Stimulated activated CD8-positive, alpha-beta memory T cell treated with anti-CD3 and anti-CD28 coated beads, Interleukin-15, amount 100 ng/mL, for 4 hours (primary cell): ENCODE measurements at places on chromosomes 7 and 10.
A peak's percentile ranks its signal among the peaks of the same experiment; 100 is the strongest.

DNA sequence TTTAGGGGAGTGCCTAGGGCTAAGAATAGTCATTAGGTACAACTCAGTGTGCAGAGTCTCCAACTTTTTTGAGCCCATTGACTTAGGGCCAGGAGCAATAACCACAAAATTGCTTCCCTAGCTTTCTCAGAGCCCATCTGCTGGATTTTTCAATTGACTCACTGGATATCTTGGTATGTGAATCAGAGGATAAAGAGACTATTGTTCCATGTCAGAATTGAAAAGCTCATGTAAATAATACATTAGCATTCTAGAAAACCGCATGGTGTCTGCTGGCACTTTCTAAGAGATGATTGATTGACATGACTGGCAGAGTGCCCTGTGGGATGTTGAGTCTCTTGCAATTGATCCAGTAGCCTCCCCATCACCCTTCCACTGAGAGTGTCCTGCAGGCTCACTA lies 246.2 kb downstream of the CCDC7 start:
- no peak for DNase-seq

GRCh38 chr10:106919871-106920282 lies 244.6 kb downstream of the SORCS1 start:
- DNase-seq = no peak

DNA sequence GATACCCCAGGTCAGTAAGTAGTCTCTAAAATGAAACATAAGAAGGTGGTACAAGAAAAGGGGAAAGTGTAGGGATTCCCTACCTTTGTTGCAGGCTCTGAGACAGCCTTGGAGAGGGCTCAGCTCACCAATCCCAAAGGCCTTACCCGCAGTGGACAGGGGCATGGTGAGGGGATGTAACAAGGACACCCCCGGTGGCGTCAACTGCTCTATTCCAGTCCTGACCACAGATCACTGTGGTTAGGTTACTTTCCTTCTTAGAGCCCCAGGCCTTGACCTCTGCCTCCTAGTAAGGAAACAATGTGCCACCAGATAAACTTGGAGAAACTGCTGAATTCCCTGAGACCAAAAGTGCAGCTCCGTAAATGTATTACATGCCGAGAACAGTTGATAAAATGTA lies 17.5 kb downstream of the PLXNA4 start:
- no peak for DNase-seq

DNA sequence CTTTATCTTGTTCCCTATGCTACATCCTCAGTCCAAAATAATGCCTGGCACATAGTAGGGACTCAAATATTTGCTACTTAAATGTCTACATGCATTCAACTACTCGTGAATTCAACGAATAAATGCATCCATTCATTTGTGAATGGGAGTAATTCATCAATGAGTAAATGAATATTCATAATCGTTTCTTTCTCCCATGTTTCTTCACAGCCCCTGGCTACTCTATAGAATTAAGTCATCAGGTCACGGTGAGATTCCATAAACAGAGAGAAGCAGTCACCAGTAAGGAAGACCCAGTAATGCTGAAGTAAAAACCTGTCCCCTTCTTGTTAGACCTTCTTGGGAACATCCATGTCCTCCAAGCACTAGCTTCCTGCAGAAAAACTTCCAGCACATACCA lies 48.4 kb downstream of the ATE1 start:
- DNase-seq = no peak

DNA sequence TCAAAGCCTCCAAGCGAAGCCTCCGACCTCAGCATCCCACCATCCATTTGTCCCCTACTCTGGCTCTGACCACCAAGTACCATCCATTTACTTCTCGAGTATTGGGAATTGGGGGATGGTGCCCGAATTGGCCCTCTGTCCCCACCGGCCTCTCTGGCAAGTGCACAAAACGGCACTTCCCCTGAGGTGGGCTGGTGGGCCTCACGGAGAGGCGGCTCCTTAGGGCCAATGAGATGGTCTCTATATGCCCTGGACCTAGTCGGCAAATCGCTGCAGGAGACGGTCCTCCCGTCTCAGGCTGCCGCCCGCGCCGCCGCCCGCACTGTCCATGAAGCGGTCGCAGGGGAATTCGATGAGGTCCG lies 2.8 kb downstream of the TRIL start:
- DNase-seq = no peak

- no peak for DNase-seq
Measured at GRCh38 chr7:44801890-44802289, 5.4 kb downstream of the PPIA start.

DNA sequence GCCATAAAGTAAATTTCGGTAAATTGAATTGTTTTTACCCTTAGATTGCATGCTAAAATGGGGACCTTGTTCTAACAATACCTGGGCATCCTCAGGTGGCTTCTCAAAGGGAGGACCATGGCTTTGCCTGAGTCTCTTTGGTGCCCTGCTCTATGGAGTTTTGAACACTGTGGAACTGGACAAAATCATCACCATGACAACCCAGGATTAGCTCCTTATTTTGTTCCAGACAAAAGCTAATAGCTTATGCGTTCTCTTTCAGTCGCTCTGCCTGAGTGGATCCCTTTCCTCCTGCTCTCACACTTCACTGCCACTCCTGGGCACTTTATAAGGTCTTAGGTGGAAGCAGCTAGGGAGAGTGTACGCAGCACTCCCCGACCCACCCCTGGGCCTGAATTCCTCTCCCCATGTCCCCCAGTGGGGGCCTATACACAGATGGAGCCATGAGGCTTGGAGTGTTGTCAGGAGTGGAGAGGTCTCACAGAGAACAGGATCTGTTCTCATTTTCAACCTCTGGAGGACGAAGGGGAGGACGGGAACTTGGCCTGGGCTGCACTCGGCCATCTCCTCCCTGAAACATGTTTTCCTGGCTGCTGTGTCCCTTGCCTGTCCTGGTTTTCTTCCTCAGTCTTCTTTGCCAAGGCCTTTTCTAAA lies 19.0 kb downstream of the ADCYAP1R1 start:
- no peak for DNase-seq

DNA sequence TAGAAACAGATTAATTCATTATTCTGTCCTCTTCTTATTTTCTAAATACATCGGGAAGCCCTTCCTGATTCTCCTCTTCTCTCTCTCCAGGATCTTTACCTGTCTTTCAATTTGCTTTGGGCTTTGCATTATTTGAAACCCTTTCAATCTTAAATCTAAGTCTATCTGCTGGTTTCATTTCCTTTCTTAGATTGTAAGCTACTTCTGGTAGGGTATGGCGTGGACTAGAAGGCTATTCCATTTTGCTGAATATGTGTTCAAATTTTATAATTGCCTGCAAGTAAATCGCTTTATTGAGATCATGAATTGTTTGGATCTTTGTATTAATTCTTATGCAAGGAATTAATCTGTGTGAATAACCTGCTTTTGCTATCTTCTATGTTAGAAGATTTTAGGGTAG lies 11.1 kb downstream of the STAM start:
- no peak for DNase-seq

DNA sequence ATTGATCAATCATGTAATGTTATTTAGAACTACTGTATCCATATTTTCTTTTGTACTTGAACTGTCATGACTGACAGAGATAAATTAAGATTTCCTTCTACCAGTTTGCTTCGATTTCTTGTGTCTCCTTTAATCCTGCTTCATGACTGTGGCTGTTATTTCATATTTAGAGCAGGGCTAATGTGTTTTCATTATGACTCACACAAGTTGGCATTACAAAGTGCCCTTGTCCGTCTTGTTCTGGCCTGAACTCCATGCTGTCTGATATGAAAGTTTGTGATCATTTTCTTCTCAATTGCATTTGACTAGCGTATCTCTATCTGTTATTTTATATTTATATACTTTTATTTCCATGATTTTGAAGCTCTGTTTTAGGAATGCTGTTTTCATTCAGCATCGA lies 344.1 kb upstream of the PRKCQ start:
- no peak for DNase-seq

- DNase-seq = no peak
Measured at GRCh38 chr7:150866932-150867564, 14.7 kb downstream of the AOC1 start.

- DNase-seq = no peak
Measured at GRCh38 chr10:421170-421569, 268.3 kb downstream of the DIP2C start.

DNA sequence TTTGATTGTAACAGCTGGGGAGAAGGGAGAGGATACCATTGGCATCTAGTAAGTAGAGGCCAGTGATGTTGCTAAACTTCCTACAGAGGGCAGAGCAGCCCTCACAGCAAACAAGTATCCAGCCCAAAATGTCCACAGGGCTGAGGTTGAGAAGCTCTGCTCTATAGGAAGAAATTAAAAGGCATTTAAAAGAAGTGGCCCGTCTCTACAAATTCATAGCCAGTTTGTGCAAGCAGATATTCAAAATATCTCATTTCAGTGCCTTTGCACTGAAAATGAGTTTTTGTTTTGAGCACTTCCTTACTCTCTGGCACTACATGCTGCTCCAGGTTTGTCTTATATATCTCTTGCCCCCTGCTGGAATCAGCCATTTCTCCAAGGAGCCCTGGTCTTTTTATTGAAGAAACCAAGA lies 330.0 kb downstream of the BBS9 start:
- no peak for DNase-seq

GRCh38 chr10:6327961-6328698 lies 125.4 kb downstream of the PFKFB3 start:
- no peak for DNase-seq

GRCh38 chr7:35003679-35004303 lies 33.5 kb downstream of the DPY19L1 start:
- no peak for DNase-seq

DNA sequence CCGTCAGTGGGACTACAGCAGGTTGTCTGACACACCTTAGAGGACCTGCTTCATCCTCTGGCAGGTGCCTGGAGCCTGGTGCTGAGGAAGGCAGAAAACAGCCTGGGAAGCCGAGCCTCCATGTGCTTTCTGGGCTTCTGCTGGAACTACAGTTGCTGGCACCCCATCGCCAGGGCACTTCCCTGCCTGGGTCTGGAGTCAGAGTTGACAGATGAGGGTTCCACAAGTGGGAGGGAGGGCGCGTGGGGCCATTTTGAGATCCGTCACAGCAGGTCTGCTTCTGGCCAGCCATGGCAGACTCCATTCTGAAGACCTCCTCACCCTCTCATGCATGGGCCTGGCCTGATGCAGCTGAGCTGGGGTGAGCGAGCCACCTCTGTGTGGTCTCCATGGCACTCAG lies 33.2 kb upstream of the TCERG1L start:
- DNase-seq = no peak

GRCh38 chr10:16184906-16185305 lies 251.9 kb upstream of the PTER start:
- DNase-seq = no peak

DNA sequence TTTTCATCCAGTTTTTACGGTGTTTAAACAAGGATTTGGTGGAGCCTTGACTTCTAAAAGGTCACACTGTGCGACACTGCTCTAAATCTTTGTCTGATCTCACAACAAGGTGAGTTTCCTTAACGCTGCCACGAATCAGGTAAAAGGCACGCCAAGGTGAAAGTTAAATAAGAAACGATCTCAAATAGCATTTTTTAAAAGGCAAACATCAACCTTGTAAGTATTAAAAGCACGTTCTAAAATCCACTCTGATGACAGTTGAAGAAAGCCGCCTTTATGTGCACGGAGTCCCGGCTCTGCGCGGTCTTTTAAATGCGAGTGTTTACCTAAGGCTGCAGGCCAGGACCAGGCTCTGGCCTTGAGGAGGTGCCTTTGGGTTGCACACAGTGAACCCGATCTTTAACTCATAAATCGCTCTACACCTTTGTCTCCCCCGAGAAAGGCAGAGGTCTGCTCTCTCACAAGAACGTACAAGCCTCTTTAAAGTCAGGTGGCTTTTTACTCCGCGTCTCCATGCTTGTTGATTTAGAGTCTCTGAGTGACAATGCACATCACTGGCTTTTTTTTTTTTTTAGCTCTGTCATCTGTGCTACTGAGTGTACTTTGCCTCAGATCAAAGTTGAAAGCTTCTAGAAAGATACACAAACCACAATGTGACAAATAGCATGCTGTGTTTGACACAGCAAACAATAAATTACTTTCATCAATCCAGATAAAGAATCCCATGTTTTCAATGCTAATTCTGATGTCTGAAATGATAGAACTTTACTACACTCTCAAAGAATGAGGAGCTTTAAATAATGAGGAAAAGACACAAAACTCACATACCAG lies 25.9 kb upstream of the RNF32 start:
- no peak for DNase-seq

DNA sequence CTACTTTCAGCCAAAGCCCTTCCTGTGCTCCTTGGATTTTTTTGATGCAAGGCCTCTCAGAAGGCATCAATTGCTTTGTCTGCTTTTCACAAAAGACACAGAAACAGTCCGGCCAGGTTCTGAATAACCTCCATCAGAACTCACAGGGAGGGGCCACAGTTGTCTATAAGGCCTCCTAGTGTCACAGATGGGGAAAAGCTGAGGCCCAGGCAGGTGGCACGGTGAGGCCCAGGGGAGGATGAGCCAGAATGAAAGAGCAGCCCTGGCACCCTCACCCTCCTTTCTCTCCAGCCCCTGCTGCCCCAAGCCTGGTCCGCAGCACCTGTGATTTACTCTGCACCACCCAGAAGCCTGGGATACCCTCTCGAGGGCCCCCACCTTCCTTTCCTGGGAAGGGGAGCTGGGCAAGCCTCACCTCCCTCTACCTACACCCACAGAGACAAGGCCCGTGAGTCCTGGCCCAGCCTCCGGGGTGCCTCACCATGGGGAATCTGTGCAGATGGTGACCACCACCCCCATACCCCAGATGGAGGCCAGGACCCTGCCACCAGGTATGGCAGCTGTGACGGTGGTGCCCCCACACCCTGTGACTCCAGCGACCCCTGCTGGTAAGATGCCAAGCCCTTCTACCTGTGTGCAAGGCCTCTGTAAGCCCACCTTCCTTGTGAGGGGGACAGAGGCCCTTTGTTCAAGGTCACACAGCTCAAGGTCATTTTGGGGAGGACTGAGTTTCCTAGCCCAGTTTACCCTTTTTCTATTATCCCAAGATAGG lies 26.2 kb upstream of the ZNF467 start:
- DNase-seq = peak; percentile 16

- no peak for DNase-seq
Measured at GRCh38 chr10:102384606-102385429, 10.7 kb upstream of the NFKB2 start.

- no peak for DNase-seq
Measured at GRCh38 chr10:13335881-13336280, 12.2 kb downstream of the SEPHS1 start.

GRCh38 chr10:110480387-110480786 lies 17.3 kb upstream of the DUSP5 start:
- DNase-seq = no peak

DNA sequence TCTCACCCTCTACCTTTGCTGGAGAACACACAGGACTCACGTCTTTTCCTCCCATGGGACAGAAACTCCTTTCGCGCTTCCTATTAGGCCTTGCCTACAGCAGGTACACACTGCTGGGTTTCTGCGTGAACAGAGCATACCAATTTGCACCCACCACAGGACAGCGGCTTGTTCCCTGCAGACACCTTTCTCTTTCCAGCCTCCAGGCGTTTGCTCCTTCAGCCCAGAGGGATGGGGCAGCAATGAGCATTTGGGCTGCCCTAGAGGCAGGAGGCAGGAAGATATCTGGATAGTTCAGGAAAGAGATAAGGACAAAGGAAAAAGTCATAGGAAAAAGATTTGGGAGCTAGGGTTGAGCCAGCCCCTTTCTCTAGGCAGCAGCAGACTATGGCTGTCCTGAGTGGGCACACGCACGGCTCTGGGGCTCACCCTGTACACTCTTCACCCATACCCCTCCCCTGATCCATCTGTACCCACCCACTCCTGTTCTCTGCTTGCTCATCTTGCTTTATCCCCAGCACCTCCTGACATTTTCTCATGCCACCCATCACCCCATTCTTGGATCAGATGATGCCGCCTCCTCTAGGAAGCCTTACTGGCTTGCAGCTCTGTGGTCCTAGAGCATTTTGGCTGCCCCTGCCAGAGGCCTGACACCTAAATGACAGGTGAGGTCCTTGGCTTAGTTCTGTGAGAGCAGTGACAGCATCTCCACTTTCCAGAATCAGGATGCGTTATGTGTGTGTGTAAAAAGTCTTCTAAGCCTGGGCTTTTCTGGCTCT lies 40.7 kb upstream of the SPDYE3 start:
- DNase-seq = no peak
